Neural crest cell (in vitro differentiated cells): ENCODE measurements at places on chromosomes 11 and 22. TPM values are rescaled to one million over a fixed set of nuclear protein-coding genes. Genes with fewer than 3 reads are reported as not detected.
A peak's percentile ranks its signal among the peaks of the same experiment; 100 is the strongest.

- no peak for DNase-seq
Measured at GRCh38 chr11:100555931-100556330, 131.2 kb upstream of the ARHGAP42 start.

DNA sequence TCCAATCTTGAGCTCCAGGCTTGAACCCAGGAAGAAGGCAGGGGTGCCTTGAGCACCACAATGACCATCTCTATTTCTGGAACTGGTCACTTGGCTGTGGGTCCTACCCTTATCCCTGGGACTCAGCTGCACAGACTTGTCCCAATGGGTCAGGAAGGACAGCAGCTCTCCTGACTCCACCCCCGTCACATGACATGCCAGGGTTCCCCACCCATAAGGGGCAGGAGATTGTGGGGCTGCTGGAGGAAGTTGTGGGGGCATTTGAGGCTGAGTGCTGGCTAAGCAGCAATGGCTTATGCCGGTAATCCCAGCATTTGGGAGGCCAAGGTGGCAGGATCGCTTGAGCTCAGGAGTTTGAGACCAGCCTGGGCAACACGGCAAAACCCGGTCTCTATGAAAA is 56.2 kb downstream of the NFAM1 start:
- no peak for DNase-seq

The TMEM25 gene
- total RNA-seq, result 27.6 and 28.6 TPM in 2 replicates

- DNase-seq, result peak; percentile 4
Measured at GRCh38 chr11:10076458-10077141, 217.4 kb downstream of the SBF2 start.

The LIF gene
- 0.57 and 1.1 TPM in 2 replicates for total RNA-seq

DNA sequence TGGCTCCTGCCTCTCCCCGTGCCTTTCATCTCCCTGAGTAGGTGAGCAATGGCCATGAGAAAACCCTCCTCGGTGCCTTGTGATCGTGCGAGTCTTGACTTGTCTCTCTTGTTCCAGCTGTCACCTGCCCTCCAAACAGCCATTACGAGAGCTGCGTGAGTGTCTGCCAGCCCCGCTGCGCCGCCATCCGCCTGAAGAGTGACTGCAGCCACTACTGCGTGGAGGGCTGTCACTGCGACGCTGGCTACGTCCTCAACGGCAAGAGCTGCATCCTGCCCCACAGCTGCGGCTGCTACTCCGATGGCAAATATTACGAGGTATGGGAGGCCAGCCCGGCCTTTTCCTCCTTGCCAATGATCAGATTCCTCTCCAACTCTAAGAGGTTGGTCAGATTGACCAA is 51.7 kb downstream of the TECTA start:
- DNase-seq, result no peak

- no peak for DNase-seq
Measured at GRCh38 chr11:14079011-14079410, 116.5 kb downstream of the SPON1 start.

GRCh38 chr11:116913000-116913399 is 75.6 kb upstream of the APOA1 start:
- DNase-seq, result no peak

- no peak for DNase-seq
Measured at GRCh38 chr11:111367411-111368284, 11.4 kb downstream of the POU2AF1 start.

DNA sequence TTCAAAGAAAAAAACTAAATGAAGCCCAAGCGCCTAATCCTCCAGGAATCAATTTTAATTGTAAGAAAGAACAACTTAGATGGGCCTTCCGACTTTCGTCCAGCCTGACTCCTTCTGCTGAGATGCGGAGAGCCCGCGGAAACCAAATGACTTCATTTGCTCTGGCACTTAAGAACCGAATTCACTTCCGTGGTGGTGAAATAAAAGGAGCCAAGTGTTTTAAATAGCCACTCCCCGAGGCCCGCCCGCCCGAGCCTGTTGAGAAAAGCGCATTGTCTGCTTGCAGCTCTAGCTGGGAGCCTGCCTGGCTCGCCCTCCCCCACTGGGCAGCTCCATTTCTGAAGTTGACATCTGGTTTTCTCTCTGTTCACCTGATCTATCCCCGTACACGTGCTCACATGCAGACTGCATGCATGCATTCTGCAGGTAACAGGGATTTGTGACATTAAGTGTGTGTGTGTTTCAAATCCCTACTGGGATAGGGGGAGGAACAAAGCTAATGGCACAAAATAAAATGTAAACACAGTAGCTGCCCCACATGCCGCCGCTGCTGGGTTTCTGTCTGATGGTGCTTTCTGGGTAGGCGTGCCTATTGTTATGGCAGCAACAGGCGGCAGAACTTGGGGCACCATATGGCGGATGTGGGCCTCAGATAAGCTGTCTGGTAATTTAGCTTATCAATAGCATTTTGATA is 6.2 kb downstream of the TEAD1 start:
- peak; percentile 73 for DNase-seq

DNA sequence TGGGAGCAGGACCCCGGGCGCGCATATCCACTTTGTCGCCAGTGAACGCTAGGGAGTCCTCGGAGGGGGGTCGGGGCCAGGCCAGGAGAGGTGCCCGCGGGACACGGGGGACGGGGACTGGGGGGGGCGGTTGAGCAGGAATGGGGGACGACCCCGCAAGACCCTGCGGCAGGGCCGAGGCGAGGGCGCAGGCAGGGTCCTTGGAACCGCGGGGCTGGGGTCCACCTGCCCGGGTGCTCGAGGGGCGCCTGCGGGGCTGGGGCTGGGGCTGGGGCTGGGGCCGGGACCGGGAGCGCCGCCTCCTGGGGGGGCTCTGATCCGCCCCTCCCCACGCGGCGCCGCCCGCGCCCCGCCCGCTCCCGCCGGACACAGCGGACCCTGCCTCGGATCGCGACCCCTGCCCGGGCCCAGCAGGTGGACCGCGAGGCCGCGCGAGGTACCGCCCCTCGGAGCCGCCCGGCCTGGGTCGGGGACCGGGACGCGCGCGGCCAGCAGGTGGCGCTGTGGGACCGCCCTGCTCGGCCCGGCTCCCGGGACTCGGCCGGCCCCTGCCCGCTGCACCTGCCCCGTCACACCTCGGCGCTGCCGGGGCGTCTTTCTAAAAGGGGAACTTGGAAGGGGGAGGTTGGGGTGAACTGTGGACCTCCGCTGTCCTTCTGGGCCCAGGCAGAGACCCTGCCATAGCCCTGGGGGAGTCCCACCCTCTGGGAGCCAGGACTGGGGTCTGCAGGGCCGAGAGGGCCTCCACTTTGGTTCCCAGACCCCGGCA is 11.0 kb downstream of the CRELD2 start:
- peak; percentile 75 for DNase-seq

The CBX6 gene
- total RNA-seq, result 45.8 and 48.2 TPM in 2 replicates

DNA sequence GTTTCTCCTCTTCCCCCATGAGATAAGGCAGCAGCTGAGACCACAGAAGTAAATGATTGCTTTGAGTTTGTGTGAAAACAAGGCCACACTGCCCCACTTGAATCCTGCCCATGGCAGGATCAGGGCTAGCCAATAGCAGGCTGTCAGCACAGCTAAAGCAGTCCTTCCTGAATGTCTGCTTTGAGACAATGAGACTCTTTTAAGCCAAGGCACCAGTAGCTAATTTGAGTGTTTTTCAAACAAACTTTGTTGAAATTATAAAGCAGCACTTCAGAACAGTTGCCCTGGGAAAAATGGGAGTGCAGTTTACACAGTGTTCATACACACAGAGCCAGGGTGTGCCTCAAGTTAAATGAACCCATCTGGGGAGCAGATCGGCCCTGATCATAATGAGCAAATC is 103.5 kb upstream of the OR5AK2 start:
- DNase-seq, result no peak

The SCGB1C1 gene
- total RNA-seq, result not detected in 2 replicates

DNA sequence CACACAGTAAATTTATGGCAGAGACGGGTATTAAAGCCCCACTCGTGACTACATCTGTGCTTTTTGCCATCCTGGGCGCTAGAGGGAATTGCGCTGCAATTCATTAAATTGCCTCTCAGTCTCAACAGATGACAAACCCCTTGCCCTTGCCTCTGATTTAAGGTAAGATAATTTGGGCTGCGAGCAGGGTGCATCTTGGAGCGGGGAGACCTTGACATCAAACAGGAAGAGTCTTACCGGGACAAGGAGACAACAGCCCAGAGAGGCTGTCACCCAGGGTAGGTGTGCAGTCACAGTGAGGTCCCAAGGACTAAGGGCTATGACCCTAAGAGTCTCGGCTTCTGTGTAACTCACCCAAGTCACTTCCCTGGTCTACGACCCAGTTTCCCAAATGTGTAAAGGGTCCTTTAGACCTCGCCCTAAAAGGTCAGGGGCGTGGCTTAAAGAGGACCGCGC is 449 bp upstream of the TOM1 start:
- DNase-seq, result no peak

DNA sequence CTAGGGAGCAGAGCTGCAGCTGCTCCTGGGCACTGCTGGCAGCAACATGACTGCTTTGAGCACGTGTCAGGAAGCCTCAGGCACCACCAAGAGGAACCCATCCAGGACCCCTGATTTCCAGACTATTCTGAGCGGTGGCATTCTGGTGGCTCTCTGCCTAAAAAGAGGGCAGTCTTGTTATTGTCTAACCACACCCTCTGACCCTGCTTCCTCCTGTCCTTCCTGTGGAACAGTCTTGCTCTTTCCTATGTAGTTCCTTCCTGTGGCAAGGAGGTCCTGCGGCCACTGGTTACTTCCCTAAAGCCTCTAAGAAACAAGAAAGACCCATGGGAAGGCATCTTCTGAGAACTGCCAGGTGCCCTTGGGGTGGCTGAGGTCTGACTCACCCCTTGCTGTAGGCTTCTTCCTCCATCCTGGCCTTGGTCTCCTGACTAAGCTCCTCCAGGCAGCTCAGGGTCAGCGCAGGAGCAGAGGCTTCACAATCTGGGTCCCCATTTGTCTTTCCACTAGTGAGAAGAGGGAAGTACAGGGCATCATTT is 13.1 kb upstream of the LYVE1 start:
- no peak for DNase-seq

DNA sequence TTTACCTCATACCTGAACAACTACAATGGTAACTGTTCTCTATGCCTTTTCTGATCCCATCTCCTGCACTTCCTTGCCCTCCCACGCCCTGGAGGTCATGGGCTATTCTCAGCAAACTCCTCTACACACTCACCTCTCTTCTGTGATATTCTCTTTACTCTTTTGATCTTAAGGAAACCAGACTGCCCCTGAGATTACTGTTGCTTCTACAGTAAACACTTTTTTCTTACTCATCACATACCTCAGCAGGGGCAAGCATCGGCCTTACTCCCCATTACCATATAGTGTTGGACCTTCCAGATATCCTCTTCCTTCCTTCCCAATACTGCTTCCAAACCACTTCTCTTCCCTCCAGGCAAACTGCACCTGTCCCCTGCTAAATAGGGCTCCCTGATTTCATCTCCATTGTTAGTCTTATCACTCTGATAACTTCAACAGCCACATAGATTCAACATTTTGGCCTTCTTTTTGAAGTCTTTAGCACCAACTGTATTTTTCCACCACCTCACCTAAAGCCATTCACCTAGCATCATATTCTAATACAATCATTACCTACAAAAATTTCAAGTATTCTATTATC is 141.2 kb downstream of the RBFOX2 start:
- DNase-seq, result no peak

- DNase-seq, result no peak
Measured at GRCh38 chr11:12831471-12832202, 157.4 kb downstream of the TEAD1 start.

- DNase-seq, result no peak
Measured at GRCh38 chr11:19163617-19164016, 38.2 kb downstream of the CSRP3 start.

The GLYAT gene
- not detected in 2 replicates for total RNA-seq

GRCh38 chr11:64246871-64247728 is at the start of gene PPP1R14B:
Gene PPP1R14B (minus strand): TSS chr11:64246943. CDS start chr11:64246673, 270 bp downstream.
- peak; percentile 86 for DNase-seq

GRCh38 chr11:16297332-16297731 is 59.0 kb downstream of the SOX6 start:
- DNase-seq, result no peak
